Hypothalamus (tissue), 51 donors: ENCODE measurements at places on chromosomes 6 and 20.

- no peak for DNase-seq
These were observed 58.7 kb downstream of the SNX5 start for GRCh38 chr20:17909869-17910321.

DNA sequence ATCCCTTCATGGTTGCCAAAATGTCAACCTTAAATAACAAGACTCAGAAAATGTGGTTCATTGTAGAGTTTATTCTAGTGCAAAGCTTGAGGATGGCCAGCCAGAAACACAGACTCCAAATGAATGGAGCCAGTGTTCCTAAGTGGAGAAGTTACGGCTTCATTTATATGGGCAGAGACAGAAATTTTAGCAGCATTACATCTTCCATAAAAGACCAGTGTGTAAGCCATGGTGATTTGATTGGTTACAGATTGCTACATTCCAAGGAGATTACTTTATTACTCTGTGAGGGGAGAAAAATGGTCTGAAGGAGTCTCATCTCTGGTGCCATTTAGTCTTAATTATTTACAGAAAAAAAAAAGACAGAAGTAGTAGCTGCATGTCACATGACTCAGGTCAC lies 97.8 kb downstream of the OTOR start:
- DNase-seq = no peak

DNA sequence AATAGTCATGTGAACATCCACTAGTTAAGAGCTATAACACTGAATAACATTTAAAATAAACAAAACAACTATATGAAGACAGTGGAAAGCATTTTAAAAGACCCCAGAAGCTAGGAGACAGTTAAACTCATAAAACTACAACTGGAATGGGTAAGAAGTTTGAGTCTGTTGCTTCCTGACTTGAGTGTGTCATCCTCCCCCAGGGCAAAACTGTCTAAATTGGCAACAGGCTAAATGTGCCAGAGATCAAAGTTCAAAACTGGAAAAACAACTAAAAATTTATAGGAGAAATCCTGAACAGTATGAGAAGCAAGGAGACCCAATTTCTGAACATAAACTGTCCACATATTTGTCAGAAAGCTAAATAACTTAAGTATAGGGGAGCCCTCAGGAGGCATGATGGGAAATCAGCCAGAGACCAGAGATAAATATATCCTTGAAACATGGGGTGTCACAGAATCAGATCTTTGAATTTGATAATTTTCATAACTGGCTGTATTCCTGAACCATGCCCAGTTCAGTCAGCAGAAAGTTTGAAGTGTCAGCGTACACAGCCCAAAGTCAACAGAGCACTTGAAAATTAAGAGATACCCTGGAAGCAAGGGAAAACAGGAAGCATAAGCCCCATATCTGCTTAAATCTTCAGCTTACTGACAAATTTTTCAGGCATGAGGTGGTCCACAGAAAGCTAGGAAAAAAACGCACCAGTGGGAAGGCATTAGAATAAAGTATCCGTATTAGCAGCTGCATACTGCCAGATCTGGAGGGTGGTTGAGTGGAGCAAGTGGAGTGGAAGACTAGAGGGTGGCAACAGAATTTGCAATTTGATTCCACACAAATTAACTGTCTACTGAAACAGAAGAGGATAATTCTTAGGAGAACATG lies 516.1 kb upstream of the MAN1A1 start:
- DNase-seq = no peak

GRCh38 chr20:11429889-11430519 lies 487.7 kb upstream of the BTBD3 start:
- DNase-seq = no peak

GRCh38 chr6:40634429-40634828 lies 47.3 kb upstream of the LRFN2 start:
- no peak for DNase-seq

DNA sequence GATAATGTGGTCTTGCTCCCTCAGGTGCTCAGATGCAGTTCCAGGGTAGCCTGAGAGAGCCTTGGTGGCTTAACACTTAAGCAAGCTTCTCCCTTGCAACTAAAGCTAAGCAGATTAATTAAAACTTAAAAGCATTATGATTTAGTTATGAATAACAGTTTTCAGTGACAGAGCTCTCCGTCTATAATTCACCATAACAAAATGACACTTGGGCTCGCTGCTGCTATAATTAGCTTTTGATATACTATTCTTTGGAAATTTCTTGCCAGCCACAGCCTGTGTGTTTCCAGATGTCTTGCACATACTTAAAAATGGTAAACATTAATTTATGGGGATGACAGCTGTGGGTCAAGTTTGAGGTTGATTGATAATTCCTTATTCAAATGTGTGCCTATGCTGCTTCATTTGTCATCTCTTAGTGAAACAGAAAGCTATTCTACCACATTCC lies 380.5 kb downstream of the TFAP2B start:
- DNase-seq = no peak

GRCh38 chr6:593907-594212 lies 63.0 kb downstream of the HUS1B start:
- no peak for DNase-seq

DNA sequence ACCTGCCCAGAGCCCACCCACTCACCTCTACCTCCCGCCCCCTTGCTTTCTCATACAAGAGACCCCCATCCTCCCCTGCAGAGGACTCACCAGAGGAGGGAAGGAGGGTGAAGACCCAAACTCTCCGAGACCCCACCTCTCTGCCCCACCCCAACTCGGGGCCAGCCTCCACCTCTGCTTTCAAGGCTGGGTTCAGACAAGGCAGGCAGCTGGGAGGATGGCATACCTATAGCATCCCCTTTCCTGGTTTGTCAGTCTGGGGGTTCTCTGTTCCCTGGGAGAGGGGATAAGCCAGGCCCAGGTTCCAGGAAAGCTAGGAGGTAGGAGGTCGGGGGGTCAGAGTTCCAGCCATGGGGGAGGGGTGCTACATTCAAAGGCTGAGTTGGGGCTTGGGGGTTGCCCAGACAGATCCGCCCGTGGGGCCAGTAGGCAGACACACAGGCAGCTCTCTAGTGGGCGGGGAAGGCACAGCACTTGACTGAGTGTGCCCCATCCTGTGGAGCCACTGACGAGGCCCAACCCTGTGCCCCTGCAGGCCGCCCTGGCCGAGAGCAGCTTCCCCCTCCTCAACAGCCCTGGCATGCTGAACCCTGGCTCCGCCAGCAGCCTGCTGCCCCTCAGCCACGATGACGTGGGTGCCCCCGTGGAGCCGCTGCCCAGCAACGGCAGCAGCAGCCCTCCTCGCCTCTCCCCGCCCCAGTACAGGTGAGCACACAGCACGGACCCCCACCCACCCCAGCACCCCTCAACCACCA lies 40.8 kb upstream of the MDFI start:
- no peak for DNase-seq

- DNase-seq = no peak
These were observed 15.4 kb upstream of the TRIB3 start for GRCh38 chr20:364905-365794.

DNA sequence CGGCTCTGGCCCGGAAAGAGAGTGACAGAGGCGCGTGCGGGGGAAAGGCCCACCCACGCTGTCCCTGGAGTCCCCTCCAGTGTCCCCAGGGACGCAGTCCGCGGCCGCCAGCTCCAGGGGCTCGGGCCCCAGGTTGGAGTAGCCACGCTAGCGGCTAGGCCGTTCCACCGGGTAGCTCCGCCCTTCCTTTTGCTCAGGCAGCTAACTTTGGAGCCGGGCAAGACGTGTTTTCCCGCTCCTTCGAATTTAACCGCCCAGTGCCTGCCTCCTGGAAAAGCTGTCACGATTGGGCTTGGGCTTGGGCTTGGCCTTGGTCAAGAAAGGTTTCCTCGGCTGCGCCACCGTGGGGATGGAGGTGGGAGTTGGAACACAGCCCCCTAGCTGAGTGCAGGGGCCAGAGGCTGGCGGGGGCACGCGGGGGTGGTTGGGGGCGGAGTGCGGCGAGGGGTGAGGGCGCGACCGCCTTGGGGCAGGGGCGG lies 4.7 kb downstream of the LINC00237 start:
- no peak for DNase-seq

- DNase-seq = no peak
These were observed 579.0 kb upstream of the BTBD3 start for GRCh38 chr20:11338496-11339306.

DNA sequence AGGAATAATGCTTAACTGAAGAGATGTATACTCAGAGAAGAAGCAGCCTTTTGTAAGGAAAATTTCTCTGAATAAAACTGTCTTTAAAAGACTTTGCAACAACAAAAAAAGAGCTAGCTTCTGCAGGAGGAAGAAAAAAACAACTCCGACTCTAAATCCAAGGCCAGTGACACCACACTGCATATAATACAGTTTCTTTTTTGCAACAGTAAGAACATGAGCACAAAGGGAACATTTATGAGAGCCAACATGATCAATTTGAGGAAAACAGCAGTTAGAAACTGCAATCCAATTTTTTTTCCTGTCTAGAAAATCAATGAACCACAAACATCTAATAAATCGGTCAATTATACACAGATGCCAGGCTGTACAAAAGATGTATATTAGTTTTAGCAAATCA lies 42.9 kb upstream of the UST start:
- no peak for DNase-seq

DNA sequence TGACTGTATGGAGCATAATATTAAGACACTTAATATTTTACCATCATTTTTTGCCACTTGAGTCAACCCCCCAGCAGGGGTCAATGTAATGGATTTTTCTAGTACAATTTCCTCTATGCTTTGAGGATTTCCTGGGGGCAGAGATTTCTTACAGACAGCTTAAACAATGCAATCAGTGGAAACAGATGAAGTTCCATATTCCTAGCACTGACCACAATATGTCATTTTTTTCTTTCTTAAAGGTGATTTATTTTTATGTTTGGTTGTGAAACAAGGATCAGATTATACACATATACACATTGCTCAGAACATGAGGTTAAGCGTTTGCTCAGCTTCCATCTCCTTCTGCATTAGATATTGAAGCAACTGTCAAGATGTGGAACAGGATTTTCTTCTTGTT lies 82.0 kb upstream of the ID4 start:
- DNase-seq = no peak

DNA sequence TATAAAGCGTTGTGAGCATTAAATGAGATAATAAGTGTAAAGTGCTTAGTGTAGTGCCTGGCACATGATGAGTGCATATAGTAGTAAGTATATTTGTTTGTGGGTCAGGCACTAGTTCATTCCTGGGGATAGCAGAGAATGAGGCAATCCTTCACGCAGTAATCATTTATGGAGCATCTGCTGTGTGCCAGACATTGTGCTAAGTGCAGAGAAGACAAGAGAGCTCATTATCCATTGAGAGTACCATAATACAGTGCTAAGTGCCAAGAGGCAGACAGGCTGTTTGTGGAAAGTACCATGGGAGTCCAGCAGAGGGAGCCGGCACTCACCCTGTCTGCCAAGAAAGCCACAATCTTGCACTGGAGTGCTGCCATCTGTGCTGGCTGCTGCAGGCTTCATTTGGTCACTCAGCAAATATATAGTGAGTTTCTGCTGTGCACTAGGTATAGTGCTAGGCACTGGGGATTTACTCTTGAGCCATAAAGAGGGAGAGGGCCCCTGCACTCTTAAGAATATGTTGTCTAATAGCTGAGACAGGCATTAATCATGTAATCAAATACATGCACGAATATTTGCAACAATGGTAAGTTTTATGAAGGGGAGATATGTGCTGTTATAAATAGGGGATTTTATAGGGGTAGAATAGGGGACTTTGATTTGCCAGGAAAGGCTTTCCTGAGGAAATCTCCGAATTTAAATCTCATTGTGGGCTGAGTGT lies 12.9 kb upstream of the MROH8 start:
- peak; percentile 80 for DNase-seq

DNA sequence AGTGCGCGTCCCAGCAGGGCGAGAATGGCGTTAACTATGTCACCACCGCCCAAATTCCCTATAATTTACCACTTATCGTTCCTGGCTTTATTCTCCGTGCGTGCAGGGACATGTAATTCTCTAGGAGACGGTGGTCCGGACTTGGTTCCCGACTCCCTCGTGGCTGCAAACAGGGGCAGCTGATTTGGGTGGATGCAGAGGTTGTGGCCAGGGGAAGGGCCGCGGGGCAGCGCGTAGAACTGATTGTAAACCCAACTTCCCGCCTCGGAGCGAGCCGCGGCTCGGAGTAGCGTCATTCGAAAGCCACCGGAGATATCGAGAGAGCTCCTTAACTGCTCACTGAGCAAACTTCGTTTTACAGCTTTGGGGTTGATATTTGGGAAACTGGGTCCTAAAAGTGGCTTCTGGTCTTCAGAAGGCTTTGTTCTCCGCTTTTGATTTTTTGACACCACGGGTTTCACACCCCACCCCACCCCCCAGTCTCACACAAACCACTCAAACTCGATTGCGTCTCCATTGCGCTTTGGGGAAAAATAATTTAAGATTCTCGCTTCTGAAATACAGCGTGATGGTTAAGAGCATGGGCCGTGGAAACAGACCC lies 17.5 kb upstream of the ZSCAN9 start:
- no peak for DNase-seq

- DNase-seq = no peak
These were observed 10.6 kb downstream of the NRN1 start for GRCh38 chr6:5995949-5996713.

DNA sequence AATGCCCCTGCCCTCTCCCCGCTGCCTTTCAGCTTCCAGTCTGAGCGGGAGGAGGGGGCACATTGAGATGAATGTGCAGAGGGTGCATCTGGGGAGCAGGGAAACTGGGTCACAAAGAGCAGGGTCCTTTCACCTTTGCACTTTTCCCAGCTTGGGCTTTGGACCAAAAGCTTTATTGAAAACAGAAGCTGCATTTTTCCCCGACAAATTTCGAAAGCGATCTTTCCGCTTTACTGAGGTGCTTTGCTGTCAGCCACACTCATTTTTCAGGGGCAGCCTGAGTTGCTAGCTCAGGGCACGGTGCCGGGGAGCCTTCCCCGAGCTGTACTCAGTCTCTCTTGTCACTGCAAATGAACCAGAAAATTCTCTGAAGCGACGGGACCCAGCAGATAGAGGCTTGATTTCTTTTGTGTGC lies 283.7 kb upstream of the SOX4 start:
- no peak for DNase-seq

- DNase-seq = no peak
These were observed 31.6 kb upstream of the CCN2 start for GRCh38 chr6:131982740-131983259.

- no peak for DNase-seq
These were observed at the start of gene ARMC12 for GRCh38 chr6:35736982-35737412. Gene ARMC12 (plus strand): TSS chr6:35737032. CDS start chr6:35737109, 77 bp downstream.

DNA sequence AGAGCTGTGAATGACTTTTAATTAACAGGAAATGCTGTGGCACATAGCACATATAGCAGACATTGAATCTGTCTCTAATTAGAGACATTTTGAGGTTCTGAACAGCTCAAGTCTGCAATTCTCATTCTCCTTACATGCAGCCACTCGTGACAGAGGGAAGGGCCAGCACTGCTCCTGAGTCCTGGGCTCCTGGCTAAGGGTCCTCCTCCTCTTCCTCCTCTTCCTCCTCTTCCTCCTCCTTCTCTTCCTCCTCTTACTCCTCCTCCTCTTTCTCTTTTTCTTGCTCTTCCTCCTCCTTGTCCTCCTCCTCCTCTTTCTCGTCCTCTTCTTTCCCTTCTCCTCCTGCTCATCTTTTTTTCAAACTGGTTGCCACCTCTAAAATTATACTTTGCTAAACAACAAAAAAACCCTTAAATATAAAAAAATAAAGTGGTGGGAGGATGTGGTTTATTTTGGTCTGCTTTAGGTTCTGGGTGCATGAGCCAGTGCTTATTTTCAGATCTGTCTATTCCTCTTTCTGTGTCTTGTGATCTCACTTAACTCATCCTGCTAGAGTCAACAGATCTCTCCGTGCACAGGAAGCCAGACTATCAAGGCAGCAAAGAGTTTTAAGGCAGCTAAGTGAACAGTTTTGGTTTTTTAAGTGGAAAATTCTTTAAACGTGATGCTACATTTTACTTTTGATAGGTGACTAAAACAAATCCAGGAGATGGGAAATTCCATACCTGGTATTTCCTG lies 159.3 kb downstream of the CD83 start:
- DNase-seq = no peak
